ENCODE measurements at places on chromosomes 7 and 10.

DNA sequence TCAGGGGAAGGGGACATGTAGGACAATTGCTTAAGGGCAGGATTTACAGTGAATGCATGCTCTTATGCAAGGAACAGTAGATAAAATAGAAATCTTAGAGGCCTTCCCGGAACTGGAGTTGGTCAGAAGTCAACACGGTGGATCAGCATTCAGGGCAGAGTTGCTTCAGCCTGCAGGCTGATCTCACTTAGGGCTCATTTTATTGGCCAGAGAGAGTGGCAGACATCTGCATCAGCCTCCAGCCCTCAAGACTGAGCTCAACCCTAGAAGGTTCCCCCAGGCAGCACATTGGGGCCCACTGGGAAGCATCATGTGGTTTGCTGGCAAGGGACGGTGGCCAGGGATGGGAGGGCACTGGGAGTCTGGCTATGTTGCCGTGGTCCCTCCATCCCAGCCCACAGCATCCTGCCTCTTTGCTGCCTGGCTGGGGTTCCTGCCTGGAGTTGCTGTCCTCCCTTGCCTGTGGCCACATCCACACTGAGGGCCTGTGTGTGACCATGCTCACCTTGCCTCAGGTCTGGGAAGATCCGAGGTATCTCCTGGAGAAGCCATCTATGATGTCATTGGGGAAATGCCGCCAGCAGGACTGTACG is 13.0 kb downstream of the SCART1 start:
- DNase-seq: no peak

DNA sequence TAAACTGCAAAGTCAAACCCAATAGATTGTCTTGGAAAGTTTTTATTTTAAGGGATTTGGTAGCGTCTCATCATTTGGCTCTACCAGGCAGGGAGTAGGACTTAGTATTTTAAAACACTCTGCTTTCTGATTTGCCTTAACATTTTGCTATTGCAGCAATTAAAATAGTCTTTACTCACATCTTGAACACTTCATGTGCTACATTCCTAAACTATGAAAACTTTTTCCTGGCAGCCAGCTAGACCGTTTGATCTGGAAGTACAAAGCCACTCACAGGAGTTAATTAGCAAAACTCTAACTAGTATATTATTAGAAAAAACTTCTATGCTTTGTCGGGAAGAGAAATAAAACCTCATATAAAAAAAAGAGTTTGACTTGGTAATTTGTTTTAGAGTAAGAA is 111.4 kb downstream of the TFPI2 start:
- no peak for DNase-seq

DNA sequence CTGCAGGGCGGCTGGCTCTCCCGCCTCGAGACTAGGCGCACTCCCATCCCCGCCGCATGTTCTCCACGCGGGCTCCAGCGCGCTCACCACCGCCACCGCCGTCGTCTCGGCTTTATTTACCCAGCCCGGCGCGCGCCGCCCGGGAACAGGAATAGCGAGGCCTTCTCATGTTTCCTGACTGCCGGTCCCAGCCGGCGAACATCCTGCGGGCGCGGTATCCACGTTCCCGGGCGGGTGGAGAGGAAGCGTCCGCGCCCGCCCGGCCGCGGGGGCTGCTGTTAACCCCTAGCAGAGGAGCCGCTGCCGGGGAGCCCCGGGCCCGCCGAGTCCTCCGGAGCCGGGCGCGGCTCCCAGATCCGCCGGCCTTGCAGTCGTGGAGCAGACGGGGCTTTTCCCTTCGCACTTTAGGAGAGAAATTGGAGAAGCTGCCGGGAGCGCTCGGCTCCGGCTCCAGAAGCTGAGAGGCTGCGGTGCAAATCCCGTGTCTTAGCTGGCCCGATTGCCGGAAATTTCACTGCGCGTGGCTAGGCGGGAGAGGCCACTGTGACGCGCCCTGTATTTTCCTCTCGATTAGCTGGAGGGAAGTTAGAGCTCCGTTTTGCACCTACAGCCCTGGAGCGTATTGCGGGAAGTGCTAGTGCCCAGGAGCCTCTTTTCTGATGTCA is at the start of gene MKX:
Gene MKX (minus strand): TSS at position 88 of the 665 bp plus-strand sequence. CDS start 2,404 bp downstream, outside the sequence.
- no peak for DNase-seq

DNA sequence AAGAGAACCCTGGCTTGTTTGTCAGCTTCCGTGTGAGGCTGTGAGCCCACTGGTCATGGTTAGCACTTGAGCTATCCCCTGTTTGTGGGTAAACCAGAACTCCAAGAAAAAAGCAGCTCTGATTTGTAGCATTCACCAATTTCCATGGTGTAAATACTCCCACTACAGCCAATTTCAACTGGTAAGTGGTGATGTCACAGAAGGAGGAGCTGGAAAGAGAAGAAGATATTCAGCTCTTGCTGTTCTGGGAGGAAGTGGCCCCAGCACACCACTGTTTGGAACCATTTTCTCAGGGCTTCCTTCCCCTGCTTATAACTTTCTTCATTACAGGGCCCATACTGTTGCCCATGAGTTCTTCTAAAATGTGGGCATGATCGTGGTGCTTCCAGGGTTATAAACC is 500.1 kb upstream of the ZMIZ1 start:
- DNase-seq: no peak

DNA sequence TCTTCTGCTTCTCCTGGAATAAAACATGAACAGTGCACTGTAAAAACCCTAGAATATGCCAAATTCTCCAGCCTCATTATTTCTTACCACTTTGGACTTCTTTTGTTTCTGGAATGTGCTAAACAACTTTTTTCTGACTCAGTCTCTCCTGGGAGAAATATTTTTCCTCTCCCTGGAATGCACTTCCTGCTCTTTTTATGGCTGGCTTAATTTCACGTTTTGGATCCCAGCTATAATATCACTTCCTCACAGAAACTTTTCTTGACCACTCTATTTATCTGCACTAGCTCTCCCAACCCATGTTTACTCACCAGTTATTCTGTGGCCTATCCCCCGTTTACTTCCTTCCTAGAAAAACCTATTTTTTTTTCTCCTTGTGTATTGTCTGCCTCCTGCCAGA is 26.7 kb downstream of the ABCB5 start:
- no peak for DNase-seq
